ENCODE measurements at places on chromosomes 5 and 9.

- no peak for DNase-seq
These were observed 38.8 kb downstream of the ITGA2 start for GRCh38 chr5:53027913-53028312.

GRCh38 chr9:32989660-32990059 lies 11.8 kb downstream of the APTX start:
- DNase-seq = no peak

- no peak for DNase-seq
These were observed 40.2 kb downstream of the TLR4 start for GRCh38 chr9:117744369-117744768.

- no peak for DNase-seq
These were observed 605 bp upstream of the DNLZ start for GRCh38 chr9:136363949-136364748.

DNA sequence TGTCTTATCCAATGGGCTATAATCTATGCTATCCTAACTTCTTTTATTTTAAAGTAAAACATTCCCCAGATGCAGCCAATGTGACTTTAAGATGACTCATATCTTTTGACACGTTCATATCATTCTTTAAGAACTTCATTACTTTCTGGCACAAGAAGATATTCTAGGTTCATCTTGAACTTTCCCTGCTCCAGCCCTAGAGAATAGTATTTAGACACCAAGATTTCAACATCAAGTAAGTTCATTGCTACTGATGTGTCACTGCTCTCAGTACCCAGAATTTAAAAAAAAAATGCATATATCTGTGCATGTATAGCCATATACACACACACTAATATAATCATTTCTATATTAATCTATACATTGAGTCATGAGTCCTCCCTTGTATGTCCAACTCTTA lies 175.2 kb downstream of the SAXO1 start:
- DNase-seq = no peak

GRCh38 chr5:143025971-143026370 lies 255.8 kb downstream of the ARHGAP26 start:
- no peak for DNase-seq

GRCh38 chr5:107500347-107500746 lies 170.4 kb downstream of the EFNA5 start:
- DNase-seq = no peak
